ENCODE measurements at places on chromosomes 5 and 9.

GRCh38 chr5:67426961-67427849 lies 230.6 kb upstream of the CD180 start:
- H3K36me3 ChIP-seq, result no peaks in the 10 kb centered on the region
- H3K4me1 ChIP-seq, result no peaks in the 10 kb centered on the region
- no peak overlapping the region for H3K4me3 ChIP-seq
- no peak for DNase-seq

GRCh38 chr5:176812269-176813259 lies 2.2 kb downstream of the UNC5A start:
- H3K27me3 ChIP-seq, result peaks cover 17% of the 10 kb centered on the region
- DNase-seq, result no peak
- no peak overlapping the region for H3K27ac ChIP-seq

GRCh38 chr9:88732128-88732527 lies 197.2 kb downstream of the NXNL2 start:
- H3K4me1 ChIP-seq, result peaks cover 6% of the 10 kb centered on the region
- no peak overlapping the region for H3K4me3 ChIP-seq
- no peaks in the 10 kb centered on the region for H3K36me3 ChIP-seq
- H3K27me3 ChIP-seq, result no peaks in the 10 kb centered on the region
- DNase-seq, result no peak

- no peak overlapping the region for H3K4me3 ChIP-seq
- no peaks in the 10 kb centered on the region for H3K4me1 ChIP-seq
These were observed 106.8 kb downstream of the PDE6A start for GRCh38 chr5:149837680-149838269.

- no peak for DNase-seq
- no peaks in the 10 kb centered on the region for H3K27me3 ChIP-seq
- no peaks in the 10 kb centered on the region for H3K36me3 ChIP-seq
These were observed 115.9 kb upstream of the DAPK1 start for GRCh38 chr9:87381746-87382145.
